ENCODE measurements at places on chromosomes 2 and 18. TPM values are rescaled to one million over a fixed set of nuclear protein-coding genes. Genes with fewer than 3 reads are reported as not detected.

GRCh38 chr2:9800639-9800974 lies 42.7 kb upstream of the TAF1B start:
- H3K36me3 ChIP-seq: no peaks in the 10 kb centered on the region
- H3K4me3 ChIP-seq: no peak overlapping the region
- H3K27me3 ChIP-seq: no peaks in the 10 kb centered on the region
- no peaks in the 10 kb centered on the region for H3K4me1 ChIP-seq
- no peak for DNase-seq

DNA sequence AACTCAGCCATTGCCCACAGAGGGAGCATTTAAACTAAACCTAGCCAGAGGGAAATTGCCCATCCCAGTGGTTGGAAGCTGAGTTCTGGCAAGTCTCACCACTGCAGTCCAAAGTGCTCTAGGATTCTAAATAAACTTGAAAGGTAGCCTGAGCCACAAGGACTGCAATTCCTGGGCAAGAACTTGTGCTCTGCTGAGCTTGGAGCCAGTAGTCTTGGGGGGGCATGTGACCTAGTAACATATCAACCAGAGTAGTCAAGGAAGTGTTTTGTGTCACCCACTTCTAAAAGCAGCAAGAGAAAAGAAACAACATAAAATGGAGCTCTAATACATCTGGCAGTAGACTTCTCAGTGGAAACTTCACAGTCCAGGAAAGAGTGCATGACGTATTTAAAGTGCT lies 167.0 kb downstream of the PTH2R start:
- H3K27me3 ChIP-seq: no peaks in the 10 kb centered on the region
- H3K27ac ChIP-seq: no peak overlapping the region
- DNase-seq: no peak
- H3K36me3 ChIP-seq: 0 out of 2 replicates have a peak, but pooled peaks cover 6% of the 10 kb centered on the region

GRCh38 chr2:237257471-237257951 lies 156.5 kb downstream of the COL6A3 start:
- no peaks in the 10 kb centered on the region for H3K36me3 ChIP-seq
- no peak for DNase-seq
- H3K27ac ChIP-seq: no peak overlapping the region
- no peak overlapping the region for H3K4me3 ChIP-seq
- H3K4me1 ChIP-seq: no peaks in the 10 kb centered on the region
- H3K27me3 ChIP-seq: no peaks in the 10 kb centered on the region

DNA sequence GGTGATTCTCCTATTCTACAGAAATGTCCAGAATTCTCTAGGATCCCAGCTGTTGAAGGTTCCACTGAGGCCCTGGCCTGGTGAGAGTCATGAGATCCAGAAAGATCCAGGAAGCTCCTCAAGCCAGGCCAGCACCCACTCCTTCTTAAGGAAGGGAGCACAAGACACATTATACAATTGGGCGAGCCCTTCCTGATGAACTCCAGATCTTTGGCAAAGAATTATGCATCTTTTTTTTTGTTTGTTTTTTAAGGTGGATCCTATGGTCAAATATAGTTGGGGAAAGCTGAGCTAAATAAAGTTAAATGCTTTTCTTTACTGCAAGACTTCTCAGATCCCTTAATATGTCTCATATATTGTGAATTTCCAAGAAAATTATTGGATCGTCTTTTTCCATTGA lies 37.0 kb upstream of the LOXHD1 start:
- H3K27ac ChIP-seq: no peak overlapping the region
- no peaks in the 10 kb centered on the region for H3K4me1 ChIP-seq
- no peak overlapping the region for H3K4me3 ChIP-seq
- H3K27me3 ChIP-seq: no peaks in the 10 kb centered on the region
- H3K36me3 ChIP-seq: peaks cover 7% of the 10 kb centered on the region
- DNase-seq: no peak

Gene HRH4
- not detected for total RNA-seq

Gene CPO
- total RNA-seq: 0.66 TPM
